ENCODE measurements at places on chromosomes 1 and 21. TPM values are rescaled to one million over a fixed set of nuclear protein-coding genes. Genes with fewer than 3 reads are reported as not detected.

DNA sequence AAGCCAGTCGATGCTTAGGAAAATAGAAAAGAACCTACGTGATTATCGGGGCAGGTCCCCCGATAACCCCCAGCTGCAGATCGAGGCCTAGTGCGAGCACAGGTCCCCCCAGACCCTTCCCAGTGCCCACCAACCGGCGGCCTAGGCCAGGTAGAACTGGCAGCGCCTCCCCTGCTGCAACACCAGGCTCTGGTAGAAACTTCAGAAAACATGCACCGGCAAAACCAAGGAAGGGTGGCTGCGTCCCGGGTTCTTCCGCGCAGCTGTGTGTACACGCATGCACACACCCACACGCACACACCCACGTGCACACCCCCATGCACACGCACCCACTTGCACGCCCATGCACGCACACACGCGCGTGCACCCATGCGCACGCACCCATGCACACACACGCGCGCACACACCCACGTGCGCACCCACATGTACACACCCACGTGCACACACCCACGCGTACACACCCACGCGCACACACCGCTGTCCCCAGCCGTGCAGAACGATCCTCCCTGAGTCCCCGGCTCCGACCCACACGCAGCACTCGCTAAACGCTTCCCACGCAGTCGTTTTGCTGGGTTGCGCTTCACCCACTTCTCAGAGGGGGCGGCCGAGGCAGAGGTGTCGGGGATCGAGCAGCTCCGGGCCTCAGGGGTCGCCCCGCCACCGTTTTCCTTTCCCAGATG, 5.2 kb downstream of the TSPEAR start:
- peak; percentile 22 for DNase-seq

DNA sequence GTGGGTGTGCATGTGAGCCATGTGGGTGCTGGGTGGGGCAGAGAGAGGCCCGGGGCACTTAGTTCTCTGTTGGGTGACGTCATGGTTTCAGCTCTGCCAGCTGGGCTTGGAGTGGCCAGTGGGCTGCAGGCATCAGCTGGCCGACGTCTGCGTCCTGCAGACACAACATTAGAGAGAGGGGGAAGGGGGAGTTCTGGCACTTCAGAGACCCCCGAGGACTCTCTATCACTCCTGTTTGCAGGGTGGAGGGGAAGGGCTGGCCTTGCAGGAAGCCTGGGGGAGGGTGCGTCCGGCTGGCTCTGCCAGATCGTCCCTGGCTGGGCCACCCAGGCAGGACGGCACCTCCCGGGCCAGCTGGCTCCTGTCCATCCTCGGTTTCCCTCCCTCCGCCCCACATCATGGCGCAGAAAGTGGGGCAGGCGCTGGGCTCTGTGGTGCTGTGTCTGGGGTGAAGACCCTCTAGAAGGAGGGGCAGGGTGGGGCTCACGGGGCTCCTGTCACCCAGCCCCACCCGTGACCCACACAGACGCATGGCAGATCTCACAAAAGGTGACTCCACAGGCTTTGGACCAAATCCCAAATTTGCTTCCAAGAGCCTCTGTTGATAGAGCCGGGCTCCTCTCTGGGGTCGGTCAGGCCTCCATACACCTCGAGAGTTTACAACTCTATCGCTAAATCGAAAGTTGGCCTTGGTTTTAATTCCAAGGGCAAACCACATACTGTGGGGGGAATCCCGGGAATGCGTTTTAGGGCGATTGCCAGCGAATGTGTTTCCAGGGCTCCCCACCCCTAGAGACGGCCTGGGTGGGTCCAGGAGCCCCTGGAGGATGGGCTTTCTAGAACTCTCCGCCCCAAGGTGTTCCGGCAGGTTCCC, 73.4 kb upstream of the TTC34 start:
- DNase-seq = no peak

- DNase-seq = no peak
These were observed 119.3 kb downstream of the SYT2 start for GRCh38 chr1:202590975-202591411.

DNA sequence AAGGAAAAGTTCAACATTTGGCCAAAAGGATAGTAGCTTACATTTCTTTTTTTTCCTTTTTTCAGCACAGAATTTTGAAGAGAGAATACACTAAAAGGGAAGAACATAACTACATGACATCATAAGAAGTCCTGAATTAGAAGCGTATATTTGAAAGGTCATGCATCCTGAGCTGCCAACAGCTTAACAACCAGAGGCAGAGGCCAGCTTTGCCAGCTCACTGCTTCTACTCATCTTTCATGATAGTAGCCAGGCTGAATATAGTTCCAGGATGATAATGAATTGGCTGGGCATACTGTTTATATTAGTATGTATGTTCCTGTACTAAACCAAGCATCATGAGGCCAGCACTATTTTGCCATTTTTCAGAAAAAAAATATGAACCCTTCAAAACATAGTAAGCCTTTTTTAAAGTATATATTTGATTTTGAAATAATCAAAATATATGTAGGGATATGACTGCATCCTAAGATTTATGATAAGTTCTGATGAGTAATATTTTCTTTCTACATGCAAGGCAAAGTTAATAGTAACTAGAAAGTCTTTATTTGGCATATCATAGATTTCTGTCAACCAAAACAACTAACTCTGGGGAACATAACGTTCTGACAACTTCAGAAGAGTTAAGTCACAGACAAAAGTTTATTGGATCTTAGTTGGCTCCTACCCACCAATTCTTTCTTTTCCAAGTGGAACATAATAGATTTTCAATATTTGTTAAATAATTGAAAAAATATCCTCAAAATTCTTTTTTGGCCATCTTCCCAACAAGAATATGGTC, 123.2 kb downstream of the DPYD start:
- DNase-seq = no peak

DNA sequence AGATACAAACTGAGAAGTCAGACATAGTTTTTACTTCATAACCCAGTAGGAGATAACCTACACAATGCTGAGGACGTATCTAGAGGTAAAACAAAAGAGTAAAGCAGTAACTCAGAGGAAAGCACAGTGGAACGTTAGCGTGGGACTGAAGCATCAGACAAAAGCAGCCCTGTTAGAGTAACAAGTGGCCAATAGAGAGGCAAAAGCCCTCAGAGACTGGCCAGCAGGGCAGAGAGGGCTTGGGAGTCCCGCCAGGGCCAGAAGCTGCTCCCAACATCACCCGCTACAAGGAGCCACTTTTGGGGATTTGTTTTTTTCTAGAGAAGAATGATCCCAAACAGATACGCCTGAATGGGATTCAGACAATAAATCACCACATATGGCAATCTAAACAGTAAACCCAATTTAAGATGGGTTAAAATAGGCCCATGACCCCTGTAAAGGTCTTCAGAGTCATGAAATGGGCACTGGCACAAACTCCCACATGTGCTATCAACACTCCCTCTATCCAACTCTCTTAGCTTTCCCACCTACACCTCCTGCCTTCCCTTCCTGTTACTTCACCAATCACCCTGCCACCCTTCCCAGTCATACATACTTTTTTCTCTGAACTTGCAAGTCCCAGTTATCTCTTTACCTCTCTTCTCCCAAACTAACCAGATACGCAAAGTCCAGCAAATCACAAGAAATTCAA, 17.2 kb downstream of the TADA1 start:
- DNase-seq = no peak

DNA sequence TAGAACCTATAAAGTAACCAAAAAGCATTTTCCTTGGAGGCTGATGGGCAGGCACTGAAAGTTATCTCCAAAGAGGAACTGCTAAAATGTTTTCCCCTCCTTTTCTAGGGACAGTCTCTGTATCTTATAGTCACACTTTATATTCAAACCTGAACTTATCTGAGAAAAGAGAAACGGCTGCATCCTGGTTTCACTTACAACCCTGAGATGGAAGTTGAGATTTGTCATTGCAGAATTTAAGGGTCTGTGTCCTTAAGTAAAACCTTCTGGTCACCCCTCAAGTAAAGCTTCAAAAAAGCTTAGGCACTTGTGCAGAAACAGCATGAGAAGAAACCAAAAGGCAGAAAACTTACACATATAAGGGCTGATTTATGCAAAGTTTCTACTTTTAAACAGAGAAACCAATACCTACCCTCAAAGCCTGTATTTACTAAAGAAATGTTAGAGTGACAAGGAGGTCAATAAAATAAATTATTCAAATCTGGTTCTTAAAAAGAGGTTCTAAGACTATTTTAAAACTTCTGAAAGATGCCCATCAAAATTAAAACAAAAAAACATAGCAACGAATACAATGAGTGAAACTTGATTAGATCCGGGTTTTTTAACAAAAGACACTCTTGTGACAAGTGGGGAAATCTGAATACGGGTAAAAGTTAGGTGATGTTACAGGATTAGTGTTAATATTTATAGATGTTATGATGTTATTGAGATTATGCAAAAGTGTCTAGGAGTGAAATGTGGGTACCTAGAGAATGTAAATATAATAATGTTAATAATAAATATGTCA, 9.9 kb downstream of the CD58 start:
- DNase-seq = no peak

DNA sequence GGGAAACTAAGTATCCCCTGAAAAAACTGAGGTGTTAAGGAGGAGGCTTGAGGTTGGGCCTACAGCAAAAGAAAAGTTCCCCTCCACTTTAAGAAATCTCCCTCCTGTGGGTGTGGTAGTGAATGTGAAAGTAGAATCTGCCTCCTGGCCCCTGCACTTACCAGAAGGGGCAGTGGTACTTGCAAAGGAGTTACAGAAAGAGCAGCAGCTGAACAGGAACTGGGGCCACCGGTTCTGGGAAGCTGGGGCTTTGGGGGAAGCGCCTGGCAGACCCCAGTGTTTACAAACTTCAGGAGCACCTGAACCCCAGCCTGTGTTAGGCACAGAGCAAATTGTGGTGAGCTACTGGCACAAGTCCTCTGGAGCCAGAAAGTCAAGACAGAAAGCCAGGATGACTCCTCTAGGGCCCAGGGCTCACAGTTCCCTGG, 250.2 kb upstream of the FGGY start:
- DNase-seq = peak; percentile 78

DNA sequence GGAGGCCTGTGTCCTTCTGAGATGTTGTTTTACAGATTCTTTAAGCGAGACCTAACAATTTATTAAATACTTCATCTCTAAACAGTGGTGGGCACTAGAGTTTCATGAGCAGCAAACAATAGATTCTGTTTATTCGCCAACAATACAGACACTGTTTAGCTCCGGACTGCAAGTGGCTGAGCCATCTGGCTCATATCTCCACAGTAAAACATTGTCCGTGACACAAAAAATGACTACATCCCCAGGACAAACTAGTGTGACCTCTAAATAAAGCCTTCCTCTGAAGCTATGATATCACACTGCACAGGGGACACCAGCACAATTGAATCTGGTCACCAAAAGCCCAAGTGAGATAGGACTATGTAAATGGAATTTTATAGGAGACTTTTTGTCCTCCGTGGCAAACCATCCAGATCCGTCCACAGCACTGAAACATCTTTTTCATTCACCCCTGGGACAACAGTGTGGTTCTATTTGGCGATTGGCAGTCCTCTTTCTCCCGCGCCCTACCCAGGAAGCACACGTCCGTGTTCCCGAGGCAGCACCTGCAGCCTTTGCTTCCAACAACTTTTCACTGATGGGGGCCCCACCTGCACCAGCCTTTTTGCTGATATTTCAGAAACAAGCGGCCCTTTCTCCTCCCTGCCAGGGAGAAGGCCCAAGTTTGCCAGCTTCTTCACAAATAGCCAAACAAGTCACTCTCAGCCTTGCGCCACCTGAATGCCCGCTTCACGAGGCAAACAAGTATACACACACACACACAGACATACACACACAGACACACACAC, 47.4 kb downstream of the OLIG1 start:
- no peak for DNase-seq

DNA sequence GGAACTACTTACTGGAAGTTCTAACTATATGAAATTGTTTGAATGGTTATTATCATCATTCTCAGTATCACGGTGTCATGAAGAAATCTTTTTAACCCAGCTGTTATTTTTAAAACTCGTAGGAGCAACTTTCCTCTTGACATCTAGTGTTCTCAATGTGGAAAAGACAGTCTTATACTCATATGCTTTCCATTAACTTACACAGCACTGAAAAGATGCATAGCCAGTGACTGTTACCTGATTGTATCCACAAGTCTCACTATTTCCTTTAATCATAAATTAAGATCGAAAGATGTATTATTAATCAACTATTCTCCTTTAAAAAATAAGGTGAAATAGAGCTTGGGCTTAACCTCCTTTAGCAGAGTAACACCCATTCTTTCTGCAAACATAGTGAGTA, 59.7 kb upstream of the TNFSF4 start:
- no peak for DNase-seq

GRCh38 chr1:165897326-165898303, 70.2 kb downstream of the UCK2 start:
- DNase-seq = no peak

DNA sequence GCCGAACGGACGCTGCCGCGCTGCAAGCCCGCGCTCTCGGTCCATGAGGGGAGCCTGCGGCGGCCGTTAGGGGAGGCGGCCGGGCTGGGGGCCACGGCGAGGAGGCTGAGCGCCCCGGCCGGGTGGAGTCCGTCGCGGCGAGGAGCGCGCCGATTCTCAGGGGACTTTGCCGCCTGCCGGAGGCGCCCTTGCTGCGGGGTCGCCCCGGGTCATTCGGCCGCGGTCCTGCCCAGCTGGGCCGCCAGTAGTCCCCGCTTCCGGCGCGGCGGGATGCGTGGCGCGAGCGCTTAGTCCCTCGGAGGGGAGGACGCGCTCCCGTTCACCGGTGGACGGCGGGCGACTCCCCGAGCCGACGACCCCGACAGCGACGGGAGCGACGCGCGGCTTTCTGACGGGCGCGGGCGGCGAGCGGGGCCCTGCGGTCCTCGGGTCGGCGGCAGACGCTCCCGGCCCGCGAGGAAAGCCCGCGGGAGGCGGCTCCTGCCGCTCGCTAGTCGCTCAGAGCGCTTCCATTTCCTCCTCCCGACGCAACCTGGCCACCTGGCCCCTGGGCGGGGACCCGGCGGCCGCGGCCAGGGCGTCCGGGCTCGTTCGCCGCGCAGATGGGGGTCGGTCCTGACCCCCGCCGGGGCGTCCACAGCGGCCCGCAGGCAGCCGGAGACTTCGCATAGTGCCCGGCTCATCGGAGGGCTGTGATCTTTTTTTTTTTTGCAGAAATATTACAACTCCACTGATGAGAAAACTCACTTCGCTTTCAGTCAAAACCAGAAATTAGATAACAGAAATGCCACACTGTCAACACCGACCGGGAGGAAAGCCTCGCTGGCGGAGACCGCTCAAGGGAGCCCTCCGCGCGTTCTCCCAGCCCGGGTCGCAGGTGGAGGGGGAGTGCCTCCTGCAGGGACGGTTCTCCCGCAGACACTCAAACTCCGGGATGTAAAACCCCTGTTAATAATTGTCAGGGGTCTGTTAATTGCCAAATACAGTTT, 641 bp upstream of the ZBTB21 start:
- peak; percentile 47 for DNase-seq

DNA sequence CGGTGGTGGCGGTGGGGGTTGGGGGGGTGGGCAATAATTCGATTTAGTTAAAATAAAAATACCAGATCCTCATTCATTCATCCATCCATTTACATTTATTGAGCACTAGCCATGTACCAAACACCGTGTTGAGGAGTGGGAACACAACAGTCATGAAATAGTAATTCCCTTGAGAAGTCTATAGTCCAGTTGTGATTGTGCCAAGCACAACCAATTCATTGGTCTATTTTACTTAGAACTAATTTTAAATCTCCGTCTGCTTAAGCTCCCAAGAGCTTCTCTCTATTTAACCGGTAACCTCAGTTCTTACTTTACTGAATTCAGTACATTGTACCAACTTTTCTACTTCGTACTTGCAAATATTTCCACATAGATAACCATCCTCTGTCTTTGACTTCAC, 38.4 kb downstream of the WARS2 start:
- DNase-seq = no peak

UCK2 gene
- 70.3 TPM for total RNA-seq

SEC16B gene
- not detected for total RNA-seq

VSIG8 gene
- total RNA-seq = not detected

CHD5 gene
- 0.47 TPM for total RNA-seq

GSTM1 gene
- total RNA-seq = not detected

CCDC30 gene
- total RNA-seq = 1.5 TPM

Data from activated CD8-positive, alpha-beta memory T cell treated with anti-CD3 and anti-CD28 coated beads, Interleukin-2, amount 10 ng/mL, durations not matched to agents 7 days and 5 days (primary cell).